Stimulated activated CD4-positive, alpha-beta T cell treated with anti-CD3 and anti-CD28 coated beads, Interleukin-15, amount 100 ng/mL, for 24 hours (primary cell): ENCODE measurements at places on chromosomes 13 and 19.
A peak's percentile ranks its signal among the peaks of the same experiment; 100 is the strongest.

GRCh38 chr13:113420833-113421600, 32.3 kb downstream of the ADPRHL1 start:
- DNase-seq, result peak; percentile 11

GRCh38 chr13:76991432-76991795, 467 bp upstream of the CLN5 start:
- DNase-seq, result peak; percentile 78

GRCh38 chr13:91151921-91152320, 195.6 kb upstream of the MIR17HG start:
- DNase-seq, result no peak

- DNase-seq, result no peak
Measured at GRCh38 chr19:11323601-11324078, 15.8 kb downstream of the RAB3D start.

GRCh38 chr13:24203273-24203672, 42.8 kb downstream of the SPATA13 start:
- DNase-seq, result no peak

DNA sequence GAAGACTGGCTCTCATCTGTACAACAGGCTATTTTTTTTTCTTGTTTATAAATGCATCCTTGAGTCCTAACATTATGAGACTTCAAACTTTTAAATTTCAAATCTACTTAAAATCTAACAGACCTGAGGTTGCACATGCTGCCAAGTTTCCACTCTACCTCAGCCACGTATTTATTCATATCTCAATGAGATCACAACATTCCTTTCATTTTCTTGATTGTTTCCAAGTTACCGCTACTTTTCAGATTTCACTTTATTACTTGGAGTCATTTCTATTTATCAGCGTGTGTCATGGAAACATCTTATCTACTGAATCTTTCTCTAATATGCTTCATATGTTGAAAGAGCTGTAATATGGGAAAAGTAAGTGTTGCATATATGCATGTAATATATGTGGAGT, 1257.5 kb upstream of the ATXN8OS start:
- DNase-seq, result no peak

DNA sequence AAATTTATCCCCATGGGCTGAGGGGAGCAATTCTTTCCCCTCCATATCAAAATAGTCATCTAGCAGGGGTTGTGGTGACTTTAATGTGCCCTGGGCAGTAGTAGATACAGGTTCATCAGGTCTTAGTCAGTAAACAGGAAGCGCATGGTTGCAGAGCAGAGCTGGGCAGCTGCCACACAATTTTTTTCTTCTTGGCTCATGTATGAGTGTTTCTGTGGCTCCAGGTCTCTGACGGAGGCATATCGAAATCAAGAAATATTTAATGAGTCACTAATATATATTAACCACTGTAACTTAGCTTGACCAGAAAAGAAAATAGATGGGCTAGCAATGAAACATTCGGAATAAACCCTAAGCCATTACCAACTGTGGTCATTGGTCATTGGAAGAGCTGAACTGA, 68.4 kb upstream of the UBL3 start:
- DNase-seq, result no peak

- no peak for DNase-seq
Measured at GRCh38 chr19:40244579-40245317, 18.3 kb upstream of the CCNP start.

DNA sequence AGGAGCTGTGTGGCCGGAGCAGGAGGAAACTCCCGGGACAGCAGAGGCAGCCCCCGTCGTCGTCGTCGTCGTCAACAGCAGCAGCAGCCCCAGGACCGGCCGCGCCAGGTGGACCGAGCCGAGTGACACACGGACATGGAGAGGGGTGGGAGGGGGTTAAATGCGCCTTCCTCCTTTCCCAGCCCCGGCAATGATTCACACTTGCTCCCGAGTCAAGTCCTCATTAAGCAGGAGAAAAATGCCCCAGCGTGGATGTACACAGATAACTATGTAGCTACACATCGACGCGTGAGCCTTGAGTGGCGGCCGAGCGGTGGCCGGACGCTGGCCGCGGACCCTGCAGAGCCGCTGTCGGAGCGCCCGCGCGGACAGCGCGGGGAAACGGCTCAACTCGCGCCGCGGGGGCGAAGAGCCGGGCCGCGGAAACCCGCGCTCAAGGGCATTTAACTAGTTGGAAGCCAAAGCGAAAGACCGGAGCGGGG, 645 bp downstream of the UBL3 start:
- DNase-seq, result peak; percentile 49

GRCh38 chr13:69461397-69461796, 646.2 kb upstream of the ATXN8OS start:
- no peak for DNase-seq

- DNase-seq, result no peak
Measured at GRCh38 chr13:31168166-31168565, 6.5 kb upstream of the HSPH1 start.

DNA sequence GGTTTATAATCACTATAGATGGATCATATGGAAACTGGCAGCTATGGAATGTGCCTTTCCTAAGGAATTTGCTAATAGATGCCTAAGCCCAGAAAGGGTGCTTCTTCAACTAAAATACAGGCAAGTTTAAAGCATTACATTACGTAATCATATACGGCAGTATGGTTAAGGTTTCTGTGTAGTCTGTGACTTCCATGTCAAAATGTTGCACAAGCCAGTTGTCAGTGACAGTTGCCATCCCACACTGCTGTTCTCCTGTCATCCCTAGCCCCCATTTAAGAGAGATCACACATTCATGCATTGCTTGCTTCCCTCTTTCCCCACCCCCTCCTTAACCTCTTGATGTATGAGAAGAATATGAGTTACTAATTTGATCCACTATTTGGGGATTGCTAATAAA, 47.3 kb downstream of the BRCA2 start:
- DNase-seq, result no peak

GRCh38 chr13:99374169-99374991, 67.2 kb upstream of the GPR183 start:
- no peak for DNase-seq

- no peak for DNase-seq
Measured at GRCh38 chr19:48714759-48715675, 4.5 kb downstream of the MAMSTR start.

DNA sequence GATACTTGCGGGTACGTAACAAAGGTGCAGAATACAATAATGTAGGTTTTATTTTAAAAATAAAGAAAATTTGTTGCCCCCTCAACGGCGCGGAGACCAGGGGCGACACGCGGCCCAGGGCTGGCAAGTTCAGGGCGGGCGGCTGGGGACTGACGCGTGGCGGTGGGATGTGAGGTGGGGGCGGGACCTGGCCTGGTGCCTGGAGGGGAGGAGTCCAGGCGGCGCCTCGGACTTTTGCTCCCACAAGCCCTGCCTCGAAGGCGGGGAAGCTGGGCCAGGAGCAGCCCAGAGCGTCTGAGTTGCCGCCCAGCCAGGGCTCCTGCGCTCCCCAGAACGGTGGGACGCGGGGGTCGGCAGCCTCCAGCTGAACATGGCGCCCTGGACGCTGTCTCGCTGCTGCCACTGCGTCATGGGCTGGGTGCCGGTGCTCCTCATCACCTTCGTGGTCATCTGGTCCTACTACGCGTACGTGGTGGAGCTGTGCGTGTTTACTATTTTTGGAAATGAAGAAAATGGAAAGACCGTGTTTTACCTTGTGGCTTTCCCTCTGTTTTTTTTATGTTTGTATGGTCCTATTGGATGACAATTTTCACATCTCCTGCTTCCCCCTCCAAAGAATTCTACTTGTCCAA, 1122.8 kb upstream of the ATXN8OS start:
- no peak for DNase-seq
